Activated naive CD4-positive, alpha-beta T cell treated with anti-CD3 and anti-CD28 coated beads for 36 hours (primary cell): ENCODE measurements at places on chromosomes 2 and 18. TPM values are rescaled to one million over a fixed set of nuclear protein-coding genes. Genes with fewer than 3 reads are reported as not detected.
A peak's percentile ranks its signal among the peaks of the same experiment; 100 is the strongest.

- no peaks in the 10 kb centered on the region for H3K27me3 ChIP-seq
- no peaks in the 10 kb centered on the region for H3K36me3 ChIP-seq
- DNase-seq: no peak
These were observed 120.5 kb downstream of the GULP1 start for GRCh38 chr2:188412190-188412589.

DNA sequence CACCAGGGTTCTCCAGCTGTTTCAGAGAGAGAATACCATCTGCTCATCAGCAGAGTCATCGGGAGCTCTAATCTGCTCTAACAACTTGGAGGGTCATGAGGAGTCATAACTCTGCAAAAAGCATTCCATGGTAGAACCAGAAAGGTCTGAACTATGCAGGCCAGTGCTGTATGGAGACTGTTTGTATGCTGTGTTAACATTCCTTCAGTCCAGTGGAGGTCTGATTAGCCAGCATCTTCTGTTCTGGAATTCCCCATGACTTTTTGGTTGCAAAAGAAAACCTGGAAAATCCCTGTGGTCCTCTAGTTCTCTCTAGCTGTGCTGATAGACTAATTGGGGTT is 9.4 kb upstream of the ITGB6 start:
- no peak overlapping the region for H3K4me3 ChIP-seq
- H3K27me3 ChIP-seq: peaks cover 4% of the 10 kb centered on the region
- H3K4me1 ChIP-seq: peaks cover 29% of the 10 kb centered on the region
- no peak for DNase-seq
- no peaks in the 10 kb centered on the region for H3K36me3 ChIP-seq
- H3K27ac ChIP-seq: no peak overlapping the region

DNA sequence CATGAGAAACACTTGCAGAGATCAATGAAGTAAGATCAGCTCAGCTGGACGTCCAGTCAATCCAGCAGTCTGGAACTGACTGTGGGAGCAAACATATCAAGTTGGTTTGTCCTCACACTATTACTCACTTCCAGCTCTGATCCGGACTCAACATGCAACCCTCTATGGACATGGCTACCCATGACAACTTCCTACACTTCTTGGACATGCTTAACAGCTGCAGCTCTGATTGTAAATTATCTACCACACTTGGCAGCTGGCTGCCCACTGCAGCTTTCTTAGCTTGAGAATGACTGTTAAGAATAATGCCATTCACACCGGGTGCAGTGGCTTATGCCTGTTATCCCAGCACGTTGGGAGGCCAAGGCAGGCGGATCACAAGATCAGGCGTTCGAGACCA is 429.8 kb downstream of the EPHA4 start:
- H3K4me1 ChIP-seq: no peaks in the 10 kb centered on the region
- no peaks in the 10 kb centered on the region for H3K36me3 ChIP-seq
- H3K27me3 ChIP-seq: no peaks in the 10 kb centered on the region

GRCh38 chr2:189751080-189751658 is 11.4 kb downstream of the OSGEPL1 start:
- H3K4me1 ChIP-seq: no peaks in the 10 kb centered on the region
- no peak overlapping the region for H3K4me3 ChIP-seq
- peaks cover 16% of the 10 kb centered on the region for H3K36me3 ChIP-seq
- H3K27me3 ChIP-seq: no peaks in the 10 kb centered on the region
- DNase-seq: peak; percentile 59

GRCh38 chr2:10772868-10773215 is 39.7 kb downstream of the PDIA6 start:
- H3K27ac ChIP-seq: no peak overlapping the region
- H3K4me3 ChIP-seq: no peak overlapping the region
- no peaks in the 10 kb centered on the region for H3K36me3 ChIP-seq
- no peaks in the 10 kb centered on the region for H3K4me1 ChIP-seq

- H3K27ac ChIP-seq: no peak overlapping the region
- peaks cover 5% of the 10 kb centered on the region for H3K4me1 ChIP-seq
- H3K27me3 ChIP-seq: no peaks in the 10 kb centered on the region
- no peak overlapping the region for H3K4me3 ChIP-seq
- no peak for DNase-seq
These were observed 96.9 kb downstream of the GYPC start for GRCh38 chr2:126752876-126753275.

DNA sequence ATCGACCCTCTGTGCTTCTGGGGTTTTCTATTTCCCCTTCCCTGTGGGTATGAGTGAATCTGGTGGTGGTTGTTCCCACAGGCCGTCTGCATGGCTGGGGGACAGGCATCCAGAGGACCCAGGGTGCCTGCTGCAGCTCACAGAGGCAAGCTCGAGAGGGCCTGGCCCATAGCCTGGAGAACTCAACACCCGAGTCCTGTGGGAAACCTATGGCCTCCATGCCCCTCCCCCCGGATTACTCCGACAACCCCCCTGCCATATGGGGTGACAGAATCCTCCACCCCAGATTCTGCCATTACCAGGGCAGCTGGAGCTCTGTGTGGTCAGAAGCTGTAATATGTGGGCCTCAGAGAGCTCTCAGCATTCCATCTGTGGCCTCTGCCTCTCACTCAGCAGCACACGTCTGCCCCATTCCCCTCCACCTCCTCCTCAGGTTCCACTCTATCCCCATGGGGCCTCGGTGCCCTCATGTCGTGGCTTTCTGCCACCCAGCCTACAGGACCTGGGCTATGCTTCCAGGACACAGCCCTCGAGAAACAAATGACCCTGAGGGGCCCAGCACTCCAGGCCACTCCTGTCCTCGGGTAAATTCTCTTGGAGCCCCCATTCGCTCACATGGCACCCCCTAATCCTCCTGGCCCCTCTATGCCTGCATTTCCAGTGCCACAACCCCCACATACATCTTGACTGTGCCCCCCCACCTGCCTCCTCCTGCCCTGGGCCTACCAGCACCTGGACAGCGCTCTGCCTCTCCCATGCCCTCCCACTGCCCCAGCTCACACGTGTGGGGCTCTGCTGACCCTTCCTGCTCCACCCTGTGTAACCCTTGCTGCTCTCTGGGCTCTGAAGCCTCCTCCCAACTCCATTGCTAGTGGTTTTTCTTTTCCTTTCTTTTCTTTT is 3.6 kb downstream of the MZT2A start:
- peaks cover 27% of the 10 kb centered on the region for H3K36me3 ChIP-seq
- peak overlapping the region; percentile 63 for H3K27ac ChIP-seq
- H3K4me3 ChIP-seq: no peak overlapping the region
- peaks cover 19% of the 10 kb centered on the region for H3K4me1 ChIP-seq

SLC16A14 gene
- 0.79 TPM for total RNA-seq

CXCR1 gene
- total RNA-seq: not detected

LNPK gene
- 22.2 TPM for total RNA-seq

CRYGC gene
- total RNA-seq: not detected
